ENCODE measurements at places on chromosomes 2 and 18.

DNA sequence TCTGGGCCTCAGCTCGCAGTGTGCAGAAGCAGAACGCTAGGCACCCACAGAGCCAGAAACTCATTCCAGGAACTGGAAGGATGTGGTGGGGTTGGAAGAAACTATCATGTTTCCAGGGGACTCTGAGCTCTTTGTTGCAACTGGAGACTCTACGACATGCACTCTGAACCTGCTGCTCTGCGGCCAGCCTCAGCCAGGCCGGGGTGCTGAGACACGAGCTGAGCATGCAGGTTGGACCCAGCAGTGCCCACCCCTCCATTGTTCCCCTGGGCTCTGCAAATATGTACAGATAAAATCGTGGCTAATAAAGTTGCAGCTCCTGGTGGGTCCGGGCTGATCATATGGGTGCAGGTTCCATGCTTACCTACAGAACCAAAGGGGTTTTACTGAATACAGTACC lies 37.6 kb upstream of the ARL4C start:
- DNase-seq = no peak

DNA sequence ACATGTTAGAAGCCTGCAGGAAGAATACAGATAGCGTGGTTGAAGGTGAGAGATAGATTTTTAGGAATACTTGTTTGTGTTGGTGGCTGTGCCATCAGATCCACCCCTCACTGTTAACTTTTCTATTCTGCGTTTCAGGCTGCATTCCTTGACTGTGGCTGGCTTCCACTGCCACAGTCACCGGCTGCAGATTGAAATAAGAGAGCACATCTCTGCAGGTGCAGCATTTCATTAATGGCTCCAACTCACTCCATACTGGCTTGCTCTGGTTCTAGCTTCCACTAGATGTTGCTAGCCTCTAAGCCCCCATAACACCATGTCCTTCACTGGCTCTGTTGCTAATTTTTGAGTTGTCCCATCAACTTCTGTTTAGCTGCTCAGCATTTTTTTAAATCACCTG lies 286.5 kb downstream of the CPS1 start:
- DNase-seq = no peak

GRCh38 chr18:35478520-35479435 lies 19.0 kb downstream of the INO80C start:
- DNase-seq = no peak

GRCh38 chr2:223460774-223461211 lies 141.4 kb downstream of the SCG2 start:
- DNase-seq = no peak

DNA sequence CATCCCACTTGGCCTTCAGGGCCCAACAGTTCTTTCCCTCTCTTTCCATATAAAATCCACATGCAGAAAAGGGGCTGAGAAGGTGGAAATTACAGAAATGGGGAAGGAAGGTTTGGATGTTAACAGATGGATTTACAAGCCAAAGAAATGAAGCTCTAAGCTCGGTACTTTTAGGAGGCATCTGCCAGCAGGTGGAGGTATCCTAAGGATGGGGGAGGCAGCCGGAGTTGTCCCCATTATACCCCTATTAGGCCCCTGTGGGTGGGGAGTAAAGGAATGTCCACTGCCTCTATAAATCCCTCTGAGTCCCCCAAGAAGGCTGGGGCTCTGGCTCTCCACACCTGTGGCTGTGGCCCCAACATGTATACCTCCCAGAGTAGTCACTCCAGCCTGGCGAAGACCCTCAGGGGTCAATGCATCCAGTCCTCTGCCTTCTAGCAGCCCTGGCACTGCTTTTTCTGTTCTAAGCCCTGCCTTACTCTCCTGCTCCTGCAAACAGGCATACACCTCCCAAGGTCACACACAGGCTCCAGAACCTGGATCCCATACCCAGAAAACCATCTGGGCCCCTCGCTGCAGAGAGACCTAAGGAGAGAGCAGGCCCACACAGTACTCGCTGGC lies 1.2 kb downstream of the FBXO41 start:
- DNase-seq = no peak

GRCh38 chr2:129015397-129016285 lies 697.0 kb upstream of the HS6ST1 start:
- no peak for DNase-seq

DNA sequence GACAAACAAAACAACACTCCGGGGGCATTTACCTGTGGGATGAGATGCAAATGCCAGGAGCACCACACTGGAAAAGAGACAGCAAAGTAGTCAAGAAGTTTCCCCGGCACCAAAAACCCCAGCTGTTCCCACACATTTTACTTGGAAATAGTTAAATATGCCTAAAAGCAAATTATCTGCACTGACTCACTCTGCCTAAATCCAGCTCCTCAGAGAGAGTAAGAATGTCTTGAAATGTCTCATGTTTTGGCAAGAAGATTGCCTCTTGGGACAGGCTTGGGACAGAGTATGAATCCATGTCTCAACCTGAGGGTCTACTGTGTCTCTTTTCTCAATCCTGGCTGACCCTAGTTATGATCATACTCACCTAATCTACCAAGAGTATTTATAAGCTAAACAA lies 87.5 kb upstream of the RIOK3 start:
- DNase-seq = no peak

- DNase-seq = no peak
These were observed 44.3 kb upstream of the MRPL33 start for GRCh38 chr2:27727257-27727656.

DNA sequence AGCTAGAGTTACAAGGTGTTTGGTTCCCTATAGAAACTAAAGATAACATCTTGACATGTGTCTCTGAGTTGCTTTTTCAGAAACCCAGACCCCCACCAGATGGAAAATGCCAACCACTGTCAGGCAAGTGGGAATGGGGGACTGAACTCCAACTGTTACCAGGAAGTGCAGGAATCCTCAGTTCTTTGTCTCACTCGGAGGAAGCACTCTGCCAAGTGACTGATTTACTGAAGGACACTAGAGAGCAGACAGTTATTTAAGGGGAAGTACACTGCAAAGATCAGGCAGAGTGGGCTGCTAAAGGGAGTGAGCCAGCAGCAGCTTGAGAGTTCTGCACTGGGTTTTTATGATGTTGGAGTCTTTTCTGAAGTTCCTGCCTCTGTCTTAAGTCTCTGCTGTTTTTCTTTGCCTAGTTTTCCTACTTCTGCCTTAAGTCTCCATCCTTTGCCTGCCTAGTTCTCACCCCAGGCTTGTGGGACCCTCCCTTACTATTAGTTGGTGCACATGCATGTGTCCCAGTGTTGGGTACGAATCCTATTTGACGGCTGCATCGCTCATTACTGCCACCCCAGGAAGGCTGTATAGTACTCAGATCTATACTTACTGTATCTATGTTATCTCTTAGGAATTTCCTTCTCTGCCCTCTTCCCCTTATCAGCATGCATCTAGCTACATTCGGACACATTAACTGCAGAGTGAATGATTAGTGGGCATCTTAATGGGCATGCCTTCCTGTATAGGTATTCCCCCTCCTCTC lies 97.1 kb downstream of the TEX51 start:
- DNase-seq = no peak

DNA sequence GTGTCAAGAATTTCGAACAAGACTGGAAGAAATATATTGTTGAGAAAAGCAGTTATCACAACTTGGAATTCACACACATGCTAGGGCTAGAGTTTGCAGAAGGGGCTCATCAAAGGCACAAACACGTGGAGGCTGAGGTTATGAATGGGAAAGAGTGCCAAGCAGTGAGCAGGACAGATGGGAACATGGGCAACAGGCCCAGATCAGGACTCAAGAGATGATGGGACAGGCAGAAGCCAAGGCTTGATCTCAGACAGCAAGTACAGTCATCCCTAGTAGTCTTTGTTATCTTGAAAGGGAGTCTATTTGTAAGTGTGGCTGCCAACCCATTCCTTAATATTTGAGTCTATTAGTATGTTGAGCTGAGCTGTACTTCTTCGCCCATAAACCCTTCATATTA lies 22.2 kb upstream of the EPC2 start:
- DNase-seq = no peak

- no peak for DNase-seq
These were observed at the start of gene FAM124B for GRCh38 chr2:224401641-224402342. FAM124B (minus strand) TSS chr2:224402107; CDS start chr2:224401768, 339 bp downstream.

DNA sequence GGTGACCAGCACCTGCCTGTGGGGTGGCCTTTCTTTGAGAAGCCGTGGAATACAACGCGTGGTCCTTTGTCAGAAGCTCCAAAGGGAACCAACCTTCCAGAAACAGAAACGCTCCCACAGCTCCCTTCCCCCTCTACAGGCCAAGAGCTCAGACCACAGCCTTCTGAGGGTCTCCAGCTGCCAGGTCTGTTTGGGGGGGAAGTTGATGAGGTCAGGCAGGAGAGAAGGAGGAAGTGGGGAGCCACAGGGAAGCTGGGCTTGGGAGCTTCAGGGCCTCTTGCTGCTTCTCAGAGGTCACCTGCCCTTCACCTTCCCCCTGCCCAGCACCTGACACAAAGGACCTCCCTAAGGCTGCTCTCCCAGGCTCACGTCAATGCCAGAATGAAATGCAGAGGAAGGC lies 287.7 kb upstream of the ID2 start:
- no peak for DNase-seq
